ENCODE measurements at places on chromosomes 3 and 15.
A peak's percentile ranks its signal among the peaks of the same experiment; 100 is the strongest.

- peak overlapping the region; percentile 92 for H3K27ac ChIP-seq
- H3K4me3 ChIP-seq: peak overlapping the region; percentile 87
- no peaks in the 10 kb centered on the region for H3K36me3 ChIP-seq
- no peaks in the 10 kb centered on the region for H3K27me3 ChIP-seq
- H3K4me1 ChIP-seq: no peaks in the 10 kb centered on the region
Measured at GRCh38 chr15:42494998-42495360, 455 bp upstream of the SNAP23 start.

DNA sequence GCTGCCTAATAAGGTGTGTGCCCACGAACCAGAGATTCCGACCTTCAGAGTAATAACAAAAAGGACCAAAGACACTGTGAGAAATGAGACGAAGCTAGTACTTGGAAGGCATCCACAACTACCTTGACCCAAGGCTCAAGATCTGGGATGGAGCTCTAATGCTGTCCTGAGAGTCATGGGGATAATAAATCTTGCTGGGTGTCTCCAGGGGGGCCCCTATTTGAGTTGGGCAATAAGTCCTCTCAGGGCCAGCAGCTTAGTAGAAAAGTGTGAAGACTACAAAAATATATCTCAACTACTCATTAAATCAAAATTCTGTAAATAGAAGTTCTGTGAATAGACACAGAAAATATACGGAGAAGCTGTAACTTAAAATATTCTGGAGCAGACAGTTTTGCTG is 2.9 kb upstream of the NDN start:
- no peaks in the 10 kb centered on the region for H3K27me3 ChIP-seq
- H3K4me1 ChIP-seq: no peaks in the 10 kb centered on the region
- no peaks in the 10 kb centered on the region for H3K36me3 ChIP-seq
- no peak for DNase-seq

DNA sequence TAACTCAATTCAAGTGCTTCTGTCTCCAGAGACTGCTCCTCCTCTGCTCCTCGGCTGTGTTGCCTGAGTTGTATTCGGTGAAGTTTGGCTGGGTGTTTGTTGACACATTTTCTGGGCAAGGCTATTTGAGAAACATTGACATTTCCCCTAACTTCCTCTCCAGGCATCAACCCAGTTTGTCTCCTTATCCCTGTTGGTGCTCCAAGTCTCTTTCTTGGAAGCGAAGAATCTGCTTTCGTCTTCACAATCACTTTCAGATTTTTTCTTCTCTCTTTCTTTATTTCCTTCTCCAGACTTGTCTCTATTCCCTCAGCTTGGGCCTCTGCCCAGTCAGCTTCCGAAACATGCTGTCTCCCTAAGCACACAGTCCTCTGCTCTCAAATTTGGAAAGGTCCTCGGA is 84.7 kb downstream of the ETV5 start:
- H3K4me3 ChIP-seq: peak overlapping the region; percentile 13
- H3K36me3 ChIP-seq: no peaks in the 10 kb centered on the region
- no peaks in the 10 kb centered on the region for H3K4me1 ChIP-seq
- H3K27ac ChIP-seq: peak overlapping the region; percentile 31
- no peak for DNase-seq
- H3K27me3 ChIP-seq: no peaks in the 10 kb centered on the region

GRCh38 chr3:38459499-38460048 is 5.9 kb downstream of the ACVR2B start:
- no peaks in the 10 kb centered on the region for H3K36me3 ChIP-seq
- H3K27ac ChIP-seq: peak overlapping the region; percentile 77
- peak overlapping the region; percentile 43 for H3K4me3 ChIP-seq
- no peaks in the 10 kb centered on the region for H3K27me3 ChIP-seq
- no peak for DNase-seq

DNA sequence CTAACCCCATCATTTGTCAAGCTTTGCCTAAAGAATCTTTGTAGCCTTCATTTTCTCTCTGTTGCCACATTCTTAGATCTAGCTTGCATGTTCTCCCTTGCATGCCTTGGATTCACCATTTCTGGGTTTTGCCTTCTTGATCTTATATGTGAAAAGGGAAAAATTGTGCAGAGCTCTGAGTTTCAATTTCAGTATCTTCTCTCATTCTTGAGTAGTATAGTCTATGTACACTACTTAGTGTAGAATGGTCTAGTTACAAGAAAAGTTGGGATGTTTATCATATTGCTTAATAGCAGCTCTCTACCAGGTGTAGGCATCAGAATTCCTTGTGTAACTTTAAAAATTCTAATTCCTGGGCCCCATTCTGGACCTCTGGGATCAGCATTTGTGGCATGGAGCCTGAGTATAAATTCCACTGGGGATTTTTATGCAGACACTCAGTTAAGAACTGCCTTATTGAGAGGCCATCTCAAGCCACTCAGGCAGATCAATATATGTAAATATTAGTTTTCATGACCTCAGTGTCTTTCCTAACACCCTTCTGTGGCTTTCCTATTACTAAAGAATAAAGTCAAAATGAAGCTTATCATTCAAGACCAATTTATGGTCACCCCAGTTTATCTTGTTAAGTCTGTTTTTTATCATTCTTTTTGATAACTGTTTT is 23.4 kb downstream of the GTF2E1 start:
- no peaks in the 10 kb centered on the region for H3K27me3 ChIP-seq
- no peak overlapping the region for H3K27ac ChIP-seq
- H3K4me3 ChIP-seq: no peak overlapping the region

DNA sequence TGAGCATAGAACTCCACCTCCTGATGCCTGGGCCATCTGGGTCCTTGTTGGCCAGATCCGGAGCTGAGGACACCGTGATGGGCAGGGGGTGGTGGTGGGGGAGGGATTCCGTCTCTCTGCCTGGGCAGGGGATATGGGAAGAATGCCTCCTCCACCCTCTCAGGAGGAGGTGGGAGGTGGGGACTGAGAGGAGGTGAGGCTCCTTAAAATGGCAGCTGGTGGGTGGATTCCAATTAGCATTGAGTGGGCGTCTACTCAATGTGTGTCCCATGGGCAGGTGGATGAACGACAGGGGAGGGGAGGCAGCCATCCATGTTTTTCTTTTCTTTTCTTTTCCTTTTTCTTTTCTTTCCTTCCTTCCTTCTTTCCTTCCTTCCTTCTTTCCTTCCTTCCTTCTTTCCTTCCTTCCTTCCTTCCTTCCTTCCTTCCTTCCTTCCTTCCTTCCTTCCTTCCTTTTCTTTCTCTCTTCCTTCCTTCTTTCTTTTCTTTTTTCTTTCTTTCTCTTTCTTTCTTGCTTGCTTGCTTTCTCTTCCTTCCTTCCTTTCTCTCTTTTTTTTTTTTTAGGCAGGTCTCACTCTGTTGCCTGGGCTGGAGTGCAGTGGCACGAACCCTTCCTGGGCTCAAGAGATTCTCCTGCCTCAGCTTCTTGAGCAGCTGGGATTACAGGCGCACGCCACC is 5.0 kb downstream of the SLC28A1 start:
- no peaks in the 10 kb centered on the region for H3K27me3 ChIP-seq
- no peaks in the 10 kb centered on the region for H3K36me3 ChIP-seq
- H3K4me1 ChIP-seq: no peaks in the 10 kb centered on the region

- no peak overlapping the region for H3K4me3 ChIP-seq
- no peak for DNase-seq
- no peak overlapping the region for H3K27ac ChIP-seq
Measured at GRCh38 chr3:143559296-143559695, 289.0 kb downstream of the SLC9A9 start.

GRCh38 chr15:101499863-101500713 is 10.6 kb upstream of the PCSK6 start:
- H3K27me3 ChIP-seq: peaks cover 9% of the 10 kb centered on the region
- H3K36me3 ChIP-seq: no peaks in the 10 kb centered on the region
- H3K27ac ChIP-seq: no peak overlapping the region
- DNase-seq: peak; percentile 58
- H3K4me3 ChIP-seq: no peak overlapping the region
- H3K4me1 ChIP-seq: no peaks in the 10 kb centered on the region

DNA sequence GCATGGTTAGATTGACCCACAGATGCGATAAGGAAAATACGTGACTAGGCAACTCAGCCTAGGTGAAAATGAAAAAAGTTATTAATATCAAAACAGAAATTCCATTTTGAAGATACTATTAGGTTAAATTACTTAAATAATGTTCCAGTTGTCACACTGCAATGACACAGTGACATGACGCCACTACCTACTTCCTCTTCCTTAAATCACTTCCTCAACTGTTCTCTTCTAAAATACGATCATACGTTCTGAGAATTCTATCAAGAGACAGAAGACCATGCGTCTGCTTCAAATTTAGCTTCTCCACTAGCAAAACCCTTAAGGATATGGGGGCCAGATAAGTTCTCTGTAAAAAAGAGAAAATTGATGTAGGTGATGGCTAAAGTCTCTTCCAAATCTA is 18.2 kb downstream of the CMTM6 start:
- peaks cover 5% of the 10 kb centered on the region for H3K4me1 ChIP-seq
- no peaks in the 10 kb centered on the region for H3K36me3 ChIP-seq
- H3K4me3 ChIP-seq: no peak overlapping the region
- no peak for DNase-seq
- no peak overlapping the region for H3K27ac ChIP-seq
- H3K27me3 ChIP-seq: no peaks in the 10 kb centered on the region

DNA sequence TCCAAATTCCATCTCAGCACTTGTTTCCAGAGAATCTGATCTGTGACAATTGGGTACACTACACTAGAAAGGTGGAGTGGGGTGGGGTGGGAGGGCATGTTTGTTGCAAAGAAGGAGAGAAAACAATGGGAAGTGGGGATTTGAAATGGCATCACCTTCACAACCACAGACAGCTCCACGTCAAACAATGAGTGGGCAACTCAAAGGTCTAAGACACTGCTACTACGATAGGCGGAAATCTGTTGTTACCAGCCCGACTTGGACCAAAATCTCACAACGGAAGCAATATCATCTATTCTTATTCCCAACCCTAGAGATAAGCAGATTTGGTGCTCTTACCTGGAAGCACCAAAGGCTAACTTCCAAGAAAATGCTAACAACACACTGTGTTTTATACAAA is 3.3 kb downstream of the CYP19A1 start:
- H3K27me3 ChIP-seq: no peaks in the 10 kb centered on the region
- H3K4me1 ChIP-seq: peaks cover 40% of the 10 kb centered on the region
- no peak for DNase-seq

DNA sequence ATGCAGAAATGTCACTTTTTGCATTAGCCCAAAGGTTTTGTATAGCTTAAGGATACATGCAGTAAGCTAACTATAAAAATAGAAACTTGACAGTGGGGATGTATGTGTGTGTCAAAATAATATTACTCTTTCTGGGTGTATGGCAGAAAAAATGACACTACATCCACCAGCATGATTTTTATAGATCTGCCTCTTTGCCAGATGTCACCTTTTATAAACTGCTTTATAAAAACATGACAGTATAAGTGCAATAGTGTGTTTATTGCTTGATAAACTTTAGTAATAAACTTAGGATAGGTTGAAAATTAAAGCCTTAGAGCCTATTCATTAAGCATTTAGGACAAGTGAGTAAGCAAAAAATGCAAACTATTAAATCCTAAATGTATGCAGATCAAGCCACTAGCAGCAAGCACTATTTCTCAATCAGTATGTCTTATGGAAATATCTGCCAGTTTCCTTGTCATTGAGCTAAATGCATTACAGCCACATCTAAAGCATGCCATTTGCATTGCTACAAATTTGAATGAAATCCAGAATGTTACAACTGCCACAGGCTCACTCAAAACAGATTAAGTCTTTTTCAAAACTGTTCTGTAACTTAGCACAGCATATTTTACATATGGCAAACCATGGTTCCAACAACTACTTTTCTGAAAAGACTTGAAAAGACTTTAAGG is 935.0 kb downstream of the FHIT start:
- no peak for DNase-seq
- no peak overlapping the region for H3K27ac ChIP-seq
- H3K4me3 ChIP-seq: no peak overlapping the region
- no peaks in the 10 kb centered on the region for H3K4me1 ChIP-seq

- no peaks in the 10 kb centered on the region for H3K27me3 ChIP-seq
- H3K36me3 ChIP-seq: no peaks in the 10 kb centered on the region
- DNase-seq: no peak
- no peak overlapping the region for H3K4me3 ChIP-seq
- H3K4me1 ChIP-seq: no peaks in the 10 kb centered on the region
- H3K27ac ChIP-seq: no peak overlapping the region
Measured at GRCh38 chr3:142828703-142829305, 60.1 kb downstream of the PCOLCE2 start.

GRCh38 chr3:187612656-187613055 is 57.5 kb downstream of the SST start:
- no peak overlapping the region for H3K4me3 ChIP-seq
- no peaks in the 10 kb centered on the region for H3K4me1 ChIP-seq
- no peak overlapping the region for H3K27ac ChIP-seq
- H3K36me3 ChIP-seq: no peaks in the 10 kb centered on the region
- no peak for DNase-seq

- H3K27ac ChIP-seq: no peak overlapping the region
- DNase-seq: no peak
- H3K4me3 ChIP-seq: no peak overlapping the region
- no peaks in the 10 kb centered on the region for H3K27me3 ChIP-seq
Measured at GRCh38 chr3:1442271-1442670, 349.4 kb downstream of the CNTN6 start.

DNA sequence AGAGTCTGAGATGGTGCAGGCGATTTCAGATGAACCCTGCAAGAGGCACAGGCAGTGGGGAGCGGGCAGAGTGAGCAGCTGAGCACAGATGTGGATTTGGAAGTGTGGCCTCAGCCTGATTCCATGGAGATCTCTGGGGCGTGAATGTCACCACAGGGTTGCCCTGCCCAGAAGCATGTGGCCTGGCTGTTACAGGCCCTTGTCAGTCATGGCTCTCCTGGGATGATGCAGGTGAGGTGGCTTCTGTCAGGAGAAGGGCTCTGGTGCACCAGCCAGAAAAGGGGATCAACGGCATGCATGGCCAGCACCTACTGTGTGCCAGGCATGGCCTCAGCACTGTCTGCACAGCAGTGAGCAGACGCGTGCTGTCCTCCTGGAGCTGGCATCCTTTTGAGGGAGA is 11.9 kb downstream of the HDAC11 start:
- DNase-seq: no peak
- H3K27ac ChIP-seq: no peak overlapping the region

GRCh38 chr3:138114988-138115971 is at the start of gene DZIP1L:
Gene DZIP1L, minus strand, starts transcription at chr3:138115608. Its CDS starts 11,637 bp downstream, at chr3:138103971.
- H3K4me1 ChIP-seq: peaks cover 10% of the 10 kb centered on the region
- no peaks in the 10 kb centered on the region for H3K27me3 ChIP-seq
- peak within 1 kb of the TSS; percentile 97 for H3K27ac ChIP-seq
- H3K4me3 ChIP-seq: peak within 1 kb of the TSS; percentile 95

- H3K4me3 ChIP-seq: no peak overlapping the region
- no peaks in the 10 kb centered on the region for H3K4me1 ChIP-seq
- DNase-seq: no peak
- H3K27ac ChIP-seq: no peak overlapping the region
- no peaks in the 10 kb centered on the region for H3K36me3 ChIP-seq
- no peaks in the 10 kb centered on the region for H3K27me3 ChIP-seq
Measured at GRCh38 chr15:43872416-43873020, 45.7 kb downstream of the WDR76 start.

- no peaks in the 10 kb centered on the region for H3K4me1 ChIP-seq
- H3K36me3 ChIP-seq: no peaks in the 10 kb centered on the region
Measured at GRCh38 chr15:100645671-100646070, 43.3 kb downstream of the ASB7 start.

DNA sequence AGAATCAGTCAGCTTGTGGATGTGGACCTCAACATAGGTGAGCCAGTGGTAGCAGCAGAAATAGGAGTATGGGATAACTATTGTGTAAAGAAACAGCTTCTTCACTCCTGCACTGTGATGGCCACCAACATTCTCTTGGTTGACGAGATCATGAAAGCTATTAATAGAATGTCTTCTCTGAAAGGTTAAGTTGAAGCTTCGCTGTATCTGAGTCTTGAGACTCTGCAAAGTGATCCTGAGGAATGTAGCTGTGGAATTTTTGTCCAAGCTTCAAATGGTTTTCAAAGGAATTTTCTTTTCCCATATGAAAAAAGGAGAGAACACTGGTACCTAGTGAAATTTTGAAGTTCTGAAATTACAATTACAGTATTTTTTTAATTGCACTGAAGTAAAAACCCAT is 146.3 kb downstream of the GMNC start:
- no peak overlapping the region for H3K27ac ChIP-seq
- H3K36me3 ChIP-seq: no peaks in the 10 kb centered on the region
- H3K4me1 ChIP-seq: no peaks in the 10 kb centered on the region
- no peak overlapping the region for H3K4me3 ChIP-seq
